ENCODE measurements at places on chromosomes 7 and 10.

DNA sequence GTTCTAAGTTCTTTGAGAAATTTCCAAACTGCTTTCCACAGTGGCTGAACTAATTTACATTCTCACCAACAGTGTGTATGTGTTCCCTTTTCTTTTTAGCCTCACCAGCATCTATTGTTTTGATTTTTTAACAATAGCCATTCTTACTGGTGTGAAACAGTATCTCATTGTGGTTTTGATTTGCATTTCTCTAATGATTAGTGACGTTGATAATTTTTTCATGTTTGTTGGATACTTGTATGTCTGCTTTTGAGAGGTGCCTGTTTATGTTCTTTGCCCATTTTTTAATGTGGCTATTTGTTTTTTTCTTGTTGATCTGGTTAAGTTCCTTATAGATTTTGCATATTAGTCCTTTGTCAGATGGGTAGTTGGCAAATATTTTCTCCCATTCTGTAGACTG lies 191.4 kb downstream of the AGMO start:
- DNase-seq: no peak

DNA sequence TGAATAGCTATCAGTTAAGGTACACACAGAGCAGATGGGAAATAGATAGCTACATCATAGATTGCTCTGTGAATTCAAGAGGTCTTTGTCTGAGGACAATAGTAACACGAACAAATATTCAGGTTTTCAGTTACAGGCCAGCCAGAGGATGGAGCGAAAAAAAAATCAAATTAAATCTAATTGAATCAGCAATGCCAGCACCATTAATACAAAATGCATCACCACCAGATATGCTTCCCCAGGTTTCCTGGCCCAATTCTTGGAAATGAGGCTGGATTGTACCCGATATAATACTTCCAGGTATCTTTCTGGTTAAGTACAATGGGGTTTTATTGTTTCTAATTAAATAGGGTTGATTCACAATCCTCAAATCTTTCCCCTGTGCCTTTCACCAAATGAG lies 975.8 kb upstream of the AUTS2 start:
- no peak for DNase-seq

DNA sequence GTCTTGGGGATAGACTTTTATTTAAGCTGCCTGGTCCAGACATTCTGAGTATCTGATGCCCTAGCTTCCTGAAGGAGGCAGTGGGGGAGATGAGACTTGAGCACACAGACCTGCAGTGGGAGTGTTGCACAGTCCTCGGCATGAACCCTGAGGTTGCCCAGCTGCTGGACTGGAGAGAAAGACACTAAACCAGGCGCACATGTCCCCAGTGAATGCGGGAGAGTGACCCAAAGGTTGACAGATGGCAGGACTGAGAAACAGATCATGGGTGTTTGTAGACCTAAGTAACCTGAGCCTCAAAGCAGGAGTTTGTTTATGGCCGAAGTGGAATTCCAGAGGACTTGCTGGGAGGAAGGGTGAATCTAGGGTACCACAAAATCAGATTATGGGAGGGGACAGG lies 15.7 kb upstream of the MSRB2 start:
- no peak for DNase-seq

GRCh38 chr7:154975984-154976383 lies 26.9 kb downstream of the PAXIP1 start:
- DNase-seq: no peak

- DNase-seq: no peak
Observed at GRCh38 chr10:131930150-131930549, 29.3 kb downstream of the PPP2R2D start.

- DNase-seq: peak; percentile 10
Observed at GRCh38 chr7:47482013-47482875, 99.7 kb downstream of the TNS3 start.

DNA sequence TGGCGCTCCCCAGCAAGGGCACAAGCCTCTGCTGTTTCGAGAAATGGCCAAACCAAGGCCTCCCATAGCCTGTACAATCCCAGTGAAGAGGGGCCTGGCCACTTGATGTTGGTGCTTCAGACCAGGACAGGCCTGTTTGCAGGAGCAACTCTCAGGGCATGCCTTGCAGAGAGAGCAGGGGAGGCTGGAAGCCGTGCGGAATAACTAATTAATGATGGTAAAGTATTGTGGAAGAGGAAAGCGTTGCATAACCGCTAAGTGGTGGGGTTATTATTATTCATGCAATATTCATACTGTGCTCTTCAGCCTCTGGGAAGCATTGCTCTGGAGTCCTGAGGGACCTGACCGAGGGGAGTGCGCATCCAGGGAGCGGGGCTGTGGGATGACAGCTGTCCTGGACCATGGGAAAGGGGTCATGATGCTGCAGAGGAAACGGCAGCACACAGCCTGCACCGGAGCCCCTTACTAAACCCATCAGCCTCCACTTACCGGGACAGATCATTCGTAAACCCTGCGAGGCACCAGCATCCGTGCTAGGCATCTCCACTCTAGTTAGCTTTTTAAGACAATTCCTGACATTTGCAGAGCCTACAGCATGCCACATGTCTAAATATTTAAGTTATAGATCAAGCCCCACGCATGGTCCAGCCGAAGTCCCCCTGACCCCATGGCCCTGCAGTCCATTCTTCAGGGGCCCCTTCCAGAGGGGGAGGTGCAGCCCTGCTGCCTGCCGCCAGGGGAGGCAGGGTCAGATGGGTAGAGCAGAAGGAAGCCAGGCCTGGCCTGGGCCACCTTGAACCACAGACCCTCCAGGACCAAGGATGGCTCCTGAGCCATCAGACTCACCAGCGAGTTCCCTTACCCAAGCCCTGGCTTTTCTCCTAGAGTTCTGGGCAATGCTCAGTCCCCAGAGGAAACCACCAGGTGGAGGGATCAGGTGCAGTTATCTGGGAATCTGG lies 11.6 kb downstream of the TMEM273 start:
- no peak for DNase-seq

- no peak for DNase-seq
Observed at GRCh38 chr7:75739796-75740672, 1.3 kb upstream of the HIP1 start.

DNA sequence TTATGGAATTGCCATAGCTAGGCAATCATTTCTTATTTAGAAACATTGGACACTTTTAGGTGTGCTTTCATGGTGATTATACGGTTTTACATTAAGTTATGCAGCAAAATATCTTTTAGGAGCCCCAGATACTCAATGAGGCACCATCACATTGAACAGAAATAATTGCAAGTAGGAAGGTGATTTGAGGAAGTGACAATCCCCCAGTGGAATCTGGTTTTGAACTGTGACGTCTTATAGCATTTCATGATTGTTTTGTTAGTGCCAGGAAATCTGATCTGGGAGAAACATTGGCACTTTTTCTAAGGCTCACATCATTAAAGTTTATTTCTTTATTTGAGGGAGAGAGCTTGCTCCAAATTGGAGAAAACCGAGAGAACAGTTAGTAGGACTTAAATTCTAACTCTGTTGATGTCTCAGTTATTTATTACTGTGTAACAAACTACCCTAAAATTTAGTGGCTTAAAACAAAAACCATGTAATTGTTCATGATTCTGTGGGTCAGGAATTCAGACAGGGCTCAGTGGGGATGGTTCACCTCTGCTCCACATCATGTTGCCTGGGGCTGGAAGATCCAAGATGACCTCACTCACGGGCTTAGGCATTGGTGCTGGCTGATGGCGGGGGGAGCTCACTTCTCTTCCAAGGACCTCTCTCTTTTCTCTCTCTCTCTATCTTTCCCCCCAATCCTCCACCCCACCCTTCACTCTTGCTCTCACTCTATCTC lies 78.2 kb upstream of the STEAP1B start:
- no peak for DNase-seq

DNA sequence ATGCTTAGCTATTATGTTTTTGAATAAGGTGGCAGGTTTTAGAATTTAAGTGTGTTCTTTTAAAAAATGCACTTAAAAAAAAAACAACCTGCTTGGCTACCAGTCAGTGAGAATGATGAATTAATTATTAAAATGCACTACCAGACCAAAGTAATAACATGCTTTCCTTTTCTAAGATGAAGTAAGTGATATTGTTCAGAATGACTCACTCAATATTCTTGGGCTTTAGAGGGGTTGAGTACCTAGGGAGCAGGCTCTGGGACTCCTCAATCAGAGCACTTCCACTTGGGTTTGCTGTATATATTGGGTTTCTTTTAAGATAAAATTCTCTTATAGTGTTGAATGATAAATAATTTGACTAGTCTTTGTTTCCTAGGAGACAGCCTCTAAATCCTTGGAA lies 8.6 kb downstream of the STAM start:
- DNase-seq: peak; percentile 48

DNA sequence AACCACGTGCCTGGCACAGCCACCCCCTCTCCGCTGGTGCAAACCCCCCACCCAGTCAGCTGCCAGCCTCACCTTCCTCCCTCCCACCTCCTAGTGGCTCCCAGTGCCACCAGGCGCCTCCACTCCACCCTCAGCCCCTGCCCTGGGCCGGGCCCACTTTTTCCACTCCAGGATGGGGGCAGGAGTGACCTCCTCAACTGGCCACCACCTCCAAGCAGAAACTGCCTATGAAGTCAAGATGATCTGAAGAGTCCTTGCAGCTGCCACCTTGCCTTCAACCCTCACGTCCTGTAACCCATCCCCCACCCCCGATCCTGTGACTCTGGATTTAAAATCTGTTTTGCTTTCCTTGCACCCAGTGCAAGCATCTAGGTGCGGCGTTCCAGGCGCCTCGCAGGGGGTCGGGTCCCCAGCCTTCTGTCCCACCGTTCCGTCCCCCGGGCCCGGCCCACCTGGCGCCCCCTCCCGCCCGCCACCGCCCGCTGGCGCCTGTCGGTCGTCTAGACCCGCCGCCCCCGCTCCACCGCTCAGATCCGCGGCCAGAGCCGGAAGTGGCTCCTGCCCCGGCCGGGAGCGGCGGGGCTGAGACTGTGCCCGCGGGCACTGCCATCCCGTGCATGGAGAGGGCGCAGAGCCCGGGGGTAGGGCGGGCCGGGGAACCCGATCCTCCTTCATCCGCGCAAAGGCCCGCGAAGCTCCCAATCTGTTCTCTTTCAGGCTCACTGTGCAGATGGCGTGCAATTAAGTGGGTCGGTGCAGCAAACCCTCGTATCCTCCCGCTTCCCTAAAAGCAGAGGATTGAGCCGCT lies 51.2 kb upstream of the GTF2I start:
- no peak for DNase-seq

DNA sequence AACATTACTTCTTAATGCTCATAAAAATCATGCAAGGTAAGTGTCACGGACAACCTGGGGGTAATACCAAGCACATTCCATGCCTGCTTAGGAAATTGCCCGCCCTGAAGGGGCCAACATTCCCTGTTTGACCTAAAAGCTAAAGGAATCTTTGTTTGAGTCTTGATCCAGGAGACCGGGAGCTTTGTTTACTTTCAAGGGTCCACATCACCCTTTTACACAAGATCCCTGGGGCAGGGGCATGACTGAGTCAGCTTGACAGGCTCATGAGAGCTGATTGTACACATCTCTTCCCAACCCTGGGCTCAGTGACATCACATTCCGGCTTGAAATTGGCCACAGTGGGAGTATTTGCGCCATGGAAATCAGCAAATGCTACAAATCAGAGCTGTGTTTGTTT lies 248.1 kb upstream of the HABP2 start:
- DNase-seq: no peak

DNA sequence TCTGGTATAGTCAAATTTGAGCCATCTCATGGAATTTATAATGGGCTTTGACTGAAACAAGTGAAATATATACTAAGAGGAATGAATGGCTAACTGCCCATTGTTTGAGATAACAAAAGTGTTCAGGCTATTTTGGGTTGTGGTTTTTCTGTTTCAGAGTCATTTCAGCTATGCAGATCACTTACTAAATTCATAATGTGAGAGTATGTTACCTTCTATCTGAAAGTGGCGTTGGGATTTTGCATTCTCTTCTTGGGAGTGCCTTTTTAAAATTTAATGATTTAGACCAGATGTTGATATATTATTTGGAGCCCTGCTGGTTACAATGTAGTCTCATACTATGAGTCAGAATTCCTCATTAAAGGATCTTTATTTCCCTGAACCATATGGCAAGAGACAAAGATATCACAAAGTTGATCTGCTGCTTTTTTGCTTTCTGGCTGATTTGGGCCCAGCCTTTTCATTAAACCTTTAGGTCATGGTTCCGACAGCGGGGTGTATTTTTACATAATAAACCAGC lies 10.4 kb downstream of the VCL start:
- peak; percentile 3 for DNase-seq

DNA sequence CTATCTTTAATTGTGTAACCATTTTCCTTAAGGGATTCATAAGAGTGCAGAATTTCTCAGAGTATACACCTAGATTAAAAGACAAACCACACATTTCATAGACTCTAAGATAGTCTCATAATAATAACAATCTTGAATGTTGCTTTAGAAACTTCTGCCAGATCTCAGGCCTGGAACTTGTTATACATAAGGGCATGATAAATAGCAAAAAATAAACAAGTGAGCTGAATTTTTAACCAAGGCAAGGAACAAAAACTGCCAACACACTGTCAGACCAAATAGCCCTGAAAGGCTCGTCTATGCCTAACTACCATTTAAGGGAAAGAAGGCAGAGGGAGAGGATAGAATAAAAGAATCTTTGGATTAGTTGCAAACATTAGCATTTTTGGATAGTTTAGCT lies 65.8 kb upstream of the SEMA3C start:
- no peak for DNase-seq

GRCh38 chr10:67141300-67141699 lies 215.5 kb downstream of the LRRTM3 start:
- DNase-seq: no peak

DNA sequence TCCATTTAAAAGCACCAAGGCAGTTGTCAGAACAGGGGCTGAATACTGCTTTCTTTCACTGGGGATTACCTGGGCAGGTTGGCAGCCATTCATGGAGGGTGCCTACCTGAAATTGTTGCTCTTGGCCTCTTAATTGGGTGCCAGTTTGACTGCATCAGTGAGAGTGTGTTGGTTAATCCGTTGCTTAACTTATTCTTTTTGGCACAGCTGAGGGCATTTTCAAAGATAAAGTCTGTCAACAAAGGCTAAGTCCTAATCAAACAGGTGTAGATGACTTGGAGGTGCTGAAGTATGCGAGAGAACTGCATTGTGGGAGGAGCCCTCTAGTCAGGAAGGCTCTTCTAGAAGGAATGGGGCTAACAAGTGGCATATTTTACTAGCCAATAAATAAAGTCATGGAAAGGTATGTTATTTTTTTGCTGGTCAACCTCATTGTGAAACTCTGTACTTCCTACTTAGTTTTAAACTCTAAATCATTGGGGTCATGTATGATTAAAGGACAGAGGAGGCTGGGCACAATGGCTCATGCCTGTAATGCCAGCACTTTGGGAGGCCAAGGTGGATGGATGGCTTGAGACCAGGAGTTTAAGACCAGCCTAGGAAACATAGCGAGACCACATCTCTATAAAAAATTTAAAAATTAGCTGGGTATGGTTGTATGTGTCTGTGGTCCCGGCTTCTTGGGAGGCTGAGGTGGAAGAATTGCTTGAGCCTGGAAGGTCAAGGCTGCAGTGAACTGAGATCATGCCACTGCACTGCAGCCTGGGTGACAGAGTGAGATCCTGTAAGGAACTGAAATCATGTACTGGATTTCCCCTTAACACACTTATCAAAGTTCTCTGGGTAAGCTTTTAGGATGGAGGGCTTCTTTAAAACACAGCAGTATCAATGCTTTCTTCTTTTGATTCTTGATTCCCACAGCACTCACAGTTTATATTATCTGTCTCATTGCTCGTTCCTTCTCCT lies 134.1 kb downstream of the LRMDA start:
- DNase-seq: no peak

All from hematopoietic multipotent progenitor cell treated with erythropoietin and hydrocortisone succinate and interleukin-3 and kit ligand, for 17 days (in vitro differentiated cells).